SK-MEL-5 (cell line): ENCODE measurements at places on chromosomes 2 and 18. TPM values are rescaled to one million over a fixed set of nuclear protein-coding genes. Genes with fewer than 3 reads are reported as not detected.

DNA sequence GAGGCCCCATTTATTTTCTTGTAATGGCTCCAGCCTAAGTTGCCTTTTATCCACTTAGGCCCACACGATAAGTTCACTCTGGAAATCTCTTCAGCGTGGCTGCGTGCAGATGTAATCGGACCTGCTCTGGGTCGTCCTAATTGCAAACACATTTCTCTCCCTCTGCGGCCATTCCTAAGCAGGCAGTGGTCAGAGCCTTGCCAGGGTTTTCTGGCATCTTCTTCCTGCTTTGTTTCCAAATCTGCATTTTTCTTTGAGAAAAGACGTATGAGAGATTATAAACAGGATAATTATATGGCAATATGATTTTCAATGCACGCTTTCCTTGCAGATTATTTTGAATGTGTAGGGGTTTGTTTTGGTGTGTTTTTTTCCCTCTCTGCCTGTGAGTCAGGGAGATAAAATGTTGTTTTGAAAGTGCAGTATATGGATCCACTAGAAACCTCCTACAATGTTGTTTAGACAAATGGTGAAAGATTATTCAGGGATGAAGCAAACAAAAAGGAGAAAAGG, 239.4 kb upstream of the TANK start:
- no peak for DNase-seq

DNA sequence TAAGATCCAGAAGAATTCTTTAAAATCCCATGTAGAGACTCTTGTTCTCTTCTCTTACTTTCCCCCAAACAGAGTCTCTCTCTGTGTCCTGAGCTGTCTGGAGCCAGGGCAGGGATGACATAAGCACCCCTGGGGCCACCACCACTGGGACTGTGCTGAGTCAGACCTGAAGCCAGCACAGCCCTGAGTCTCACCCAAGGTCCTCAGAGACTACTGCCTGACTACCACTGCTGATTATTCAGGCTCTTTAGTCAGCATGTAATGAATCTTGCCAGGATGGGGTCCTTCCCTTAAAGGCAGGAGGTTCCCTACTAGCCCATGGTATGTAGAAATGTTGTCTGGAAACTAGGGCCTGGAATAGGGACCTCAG, 34.9 kb upstream of the DYNC1I2 start:
- no peak for DNase-seq

DNA sequence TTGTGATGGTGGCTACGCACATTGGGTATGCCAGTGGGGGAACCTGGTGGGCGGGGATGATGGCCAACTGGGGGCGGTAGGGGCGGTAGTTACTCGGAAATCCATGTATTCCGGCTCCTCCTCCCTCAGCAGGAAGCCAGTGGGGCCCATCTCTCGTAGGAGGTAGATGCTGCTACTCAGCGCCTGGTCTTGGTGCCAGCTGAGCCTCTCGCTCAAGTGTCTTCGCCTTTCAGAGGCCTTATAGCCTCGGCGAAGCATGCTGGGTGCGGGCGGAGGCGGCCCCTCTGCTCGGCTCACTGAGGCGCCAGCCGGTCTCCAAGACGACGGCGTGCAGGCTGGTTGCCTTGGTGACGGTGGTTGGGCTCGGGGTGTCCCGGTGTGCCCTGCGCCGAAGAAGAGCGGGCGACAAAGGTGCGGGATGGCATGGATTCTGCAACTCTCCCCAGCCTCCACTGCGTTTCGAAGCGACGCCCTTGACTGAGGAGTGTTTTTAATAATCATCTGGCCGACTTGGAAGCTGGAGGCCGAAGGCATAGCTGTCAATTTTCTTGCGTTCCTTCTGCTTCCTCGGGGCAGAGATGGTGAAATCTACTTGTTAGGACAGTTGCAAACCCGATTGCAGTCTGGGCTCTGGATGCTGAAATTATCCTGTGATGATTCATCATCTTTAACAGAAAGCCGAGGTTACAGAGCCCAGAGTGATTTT, at the start of gene ZSWIM2:
TSS of gene ZSWIM2 (minus strand) at position 298 of the 706 bp plus-strand sequence. CDS start at position 258, 40 bp downstream.
- DNase-seq = peak; percentile 1

GRCh38 chr2:28347596-28347995, 45.1 kb upstream of the FOSL2 start:
- DNase-seq = no peak

- DNase-seq = no peak
Observed at GRCh38 chr2:109279243-109279860, 150.3 kb downstream of the SH3RF3 start.

GRCh38 chr2:74772046-74772445, 61.9 kb upstream of the HK2 start:
- DNase-seq = no peak

DNA sequence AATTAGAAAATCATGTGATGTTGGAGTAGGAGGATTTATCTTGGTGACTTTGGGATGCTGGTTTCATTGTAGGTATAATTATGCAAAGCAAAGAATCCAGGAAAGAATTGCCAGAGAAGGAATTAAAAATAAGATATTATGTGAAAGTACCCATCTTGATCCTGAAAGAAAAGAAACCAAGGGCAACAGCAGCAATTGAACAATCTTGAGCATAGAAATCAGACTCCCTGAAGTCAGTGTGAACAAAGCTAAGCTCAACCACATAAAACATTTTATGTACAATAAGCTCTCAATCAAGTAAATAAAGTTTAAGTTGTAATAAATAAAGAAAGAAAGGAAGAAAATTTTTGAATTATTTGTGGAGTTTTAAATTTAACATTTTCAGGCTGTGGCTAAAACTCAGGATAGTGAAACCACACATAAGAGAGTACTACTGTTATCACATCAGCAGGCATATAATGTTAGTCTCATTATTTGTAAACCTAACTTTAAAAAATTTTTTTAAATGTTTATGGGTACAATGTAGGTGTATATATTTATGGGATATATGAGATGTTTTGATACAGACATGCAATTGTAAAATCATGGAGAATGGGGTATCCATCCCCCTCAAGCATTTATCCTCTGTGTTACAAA, 32.8 kb upstream of the GPR55 start:
- DNase-seq = no peak

- no peak for DNase-seq
Observed at GRCh38 chr2:136072621-136073020, 45.3 kb downstream of the CXCR4 start.

- DNase-seq = no peak
Observed at GRCh38 chr2:1601471-1602277, 142.6 kb downstream of the PXDN start.

GRCh38 chr18:76391038-76391437, 104.0 kb downstream of the ZNF516 start:
- no peak for DNase-seq

DNA sequence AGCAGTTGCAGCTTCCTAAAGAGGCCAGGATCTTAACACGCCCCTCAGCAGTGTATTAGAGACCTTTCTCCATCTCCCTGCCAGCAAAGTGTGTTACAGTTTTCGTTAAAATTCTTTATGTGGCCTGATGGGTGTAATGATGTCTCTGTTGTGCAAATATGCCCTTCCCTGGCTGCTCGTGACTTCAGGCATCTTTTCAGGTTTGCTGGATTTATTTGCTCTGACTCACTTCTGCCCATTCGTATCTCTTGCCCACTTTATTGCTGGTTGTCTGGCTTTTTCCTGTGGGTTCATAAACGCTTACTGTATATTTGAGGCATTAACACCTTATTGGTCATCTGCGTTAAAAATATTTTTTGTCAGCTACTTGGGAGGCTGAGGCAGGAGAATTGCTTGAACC, 134.5 kb downstream of the ASB1 start:
- DNase-seq = no peak

- peak; percentile 28 for DNase-seq
Observed at GRCh38 chr18:13611142-13611600, 115.2 kb downstream of the FAM210A start.

GRCh38 chr2:183031911-183032794, 6.1 kb downstream of the NCKAP1 start:
- DNase-seq = no peak

DNA sequence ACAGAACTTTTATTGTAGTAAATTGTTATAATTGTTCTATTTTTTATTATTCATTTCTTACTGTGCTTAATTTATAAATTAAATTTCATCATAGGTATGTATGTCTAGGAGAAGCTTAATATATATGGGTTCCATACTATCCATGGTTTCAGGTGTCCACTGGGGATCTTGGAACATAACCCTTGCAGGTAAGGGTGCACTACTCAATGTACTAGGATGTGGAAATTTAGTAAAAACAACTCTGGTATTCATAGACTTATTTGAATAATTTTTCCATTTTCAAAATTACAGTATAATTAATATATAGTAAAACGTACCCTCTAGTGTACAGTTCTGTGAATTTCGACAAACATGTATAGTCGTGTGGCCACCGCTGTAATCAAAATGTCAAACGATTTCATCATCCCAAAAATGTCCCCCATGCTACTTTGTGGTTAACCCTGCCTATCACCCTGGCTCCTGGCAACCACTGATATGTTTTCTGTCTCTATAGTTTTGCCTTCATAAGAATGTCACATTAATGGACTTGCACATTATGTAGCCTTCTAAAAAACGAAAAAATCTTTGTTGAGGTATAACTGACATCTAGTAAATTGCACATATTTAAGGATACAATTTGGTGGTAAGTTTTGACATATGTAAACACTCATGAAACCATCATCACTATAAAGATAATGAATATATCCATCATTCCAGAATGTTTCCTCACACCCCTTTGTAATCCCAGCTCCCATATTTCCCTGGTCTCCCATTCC, 45.7 kb downstream of the ARL5A start:
- DNase-seq = no peak

- DNase-seq = no peak
Observed at GRCh38 chr2:141317986-141318385, 812.8 kb downstream of the LRP1B start.

- DNase-seq = no peak
Observed at GRCh38 chr2:73116182-73116960, 3.6 kb upstream of the RAB11FIP5 start.

GRCh38 chr2:81734981-81735380, 1430.4 kb upstream of the LRRTM1 start:
- no peak for DNase-seq

- no peak for DNase-seq
Observed at GRCh38 chr2:138081225-138082073, 117.2 kb downstream of the HNMT start.

- DNase-seq = peak; percentile 71
Observed at GRCh38 chr2:10787176-10787968, 25.2 kb downstream of the PDIA6 start.

DNA sequence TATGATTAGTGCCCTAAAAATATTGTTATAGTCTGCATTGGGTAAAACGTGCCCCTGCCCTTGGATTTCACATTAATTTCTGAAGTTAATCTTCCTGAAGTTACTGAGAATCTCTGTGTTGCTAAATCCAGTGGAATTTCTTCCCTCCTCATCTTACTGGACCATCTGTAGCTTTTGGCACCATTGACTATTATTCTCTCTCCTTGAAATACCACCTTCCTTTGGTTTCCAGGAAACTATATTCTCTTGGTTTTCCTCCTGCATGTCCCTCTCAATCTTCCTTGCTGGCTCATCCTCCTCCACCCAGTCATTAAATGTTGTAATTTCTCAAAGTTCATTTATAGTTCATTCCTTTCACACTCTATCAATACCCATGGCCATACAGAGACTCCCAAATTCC, 110.6 kb upstream of the SLC35G4 start:
- DNase-seq = no peak

- no peak for DNase-seq
Observed at GRCh38 chr2:239464166-239465016, 63.6 kb upstream of the HDAC4 start.

GRCh38 chr2:152058655-152059054, 40.2 kb downstream of the CACNB4 start:
- DNase-seq = no peak

DNA sequence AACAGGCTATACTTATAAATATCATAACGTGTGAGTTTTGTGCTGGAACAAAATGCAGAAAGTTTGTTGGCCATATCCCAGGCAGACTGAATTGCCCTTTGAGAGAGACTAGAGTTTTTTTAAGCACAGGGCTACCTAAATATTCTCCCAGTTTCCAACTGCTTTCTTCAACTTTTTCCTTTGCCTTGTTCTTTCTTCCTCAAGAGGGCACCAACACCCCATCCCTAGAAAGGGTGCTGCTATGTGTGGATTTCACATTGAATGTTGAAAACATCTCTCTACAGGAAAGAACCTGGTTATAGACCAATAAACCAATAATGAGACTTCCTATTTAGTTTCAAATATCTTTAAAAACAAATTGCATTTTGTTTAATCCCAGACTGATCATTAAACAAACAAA, 87.9 kb downstream of the ICOS start:
- DNase-seq = peak; percentile 71

DNA sequence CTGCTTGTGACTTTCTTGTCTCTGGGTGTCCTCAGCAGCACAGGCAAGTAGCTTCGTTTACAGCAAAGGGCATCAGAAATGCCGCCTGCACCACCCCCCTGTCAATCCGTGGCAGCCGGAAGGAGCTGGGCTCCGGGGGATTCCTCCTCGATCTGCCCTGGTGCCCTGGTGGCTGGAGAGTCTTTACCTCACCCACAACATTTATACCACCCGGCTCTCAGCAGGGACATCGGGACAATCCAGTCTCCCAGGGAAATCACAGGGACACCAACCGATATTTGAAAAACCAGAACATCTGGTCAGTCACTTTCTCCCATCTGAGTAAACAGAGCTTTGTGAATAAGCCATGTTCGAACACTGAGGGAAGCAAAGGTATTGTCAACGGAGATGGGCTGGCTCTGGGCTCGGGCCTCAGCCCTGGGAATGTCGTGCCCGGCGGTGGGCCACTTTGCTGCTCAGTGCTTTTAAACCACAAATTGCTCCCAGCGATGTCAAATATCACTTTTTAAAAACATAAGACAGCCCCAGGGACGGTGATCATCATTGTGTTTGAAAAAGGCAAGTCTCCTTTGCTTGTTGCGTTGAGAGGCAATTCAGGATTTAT, 210.0 kb upstream of the SALL3 start:
- DNase-seq = no peak

- no peak for DNase-seq
Observed at GRCh38 chr2:96574364-96574763, 37.8 kb downstream of the ARID5A start.

DNA sequence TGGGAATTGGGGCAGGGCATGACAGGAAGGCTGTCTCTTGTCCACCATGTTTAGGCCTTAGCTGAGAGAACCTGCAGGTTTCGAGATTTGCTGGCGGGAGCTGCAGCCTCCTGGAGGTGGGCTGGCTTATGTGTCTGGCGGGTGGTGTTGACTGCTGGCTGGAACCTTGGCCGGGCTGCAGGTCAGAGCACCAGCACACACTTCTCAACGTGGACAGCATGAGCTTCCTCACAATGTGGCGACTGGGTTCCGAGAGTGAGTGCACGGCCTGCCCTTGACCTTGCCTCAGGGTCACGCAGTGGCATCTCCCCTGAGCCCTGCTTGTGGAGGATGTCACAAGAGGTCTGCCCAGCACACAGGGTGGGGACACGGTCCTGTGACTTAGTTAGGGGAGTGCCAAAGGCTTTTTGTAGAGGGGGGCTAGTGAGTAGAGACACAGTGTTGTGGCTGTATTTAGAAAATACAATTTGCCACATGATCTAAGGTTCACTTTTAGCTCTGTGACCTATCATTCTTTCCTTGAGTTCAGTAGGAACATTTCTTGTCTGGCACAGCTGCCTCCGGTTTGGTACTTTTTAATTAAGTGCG, 134.8 kb downstream of the SEPTIN10 start:
- DNase-seq = no peak

Gene GAL3ST2
- total RNA-seq = not detected in 2 replicates

Gene NAT8
- total RNA-seq = 2.4 and 2.8 TPM in 2 replicates

Gene PPP4R1
- 30.2 and 33.3 TPM in 2 replicates for total RNA-seq

Gene ASPRV1
- total RNA-seq = 0.05 TPM in 1 of 2 replicates, not detected in the other

Gene POTEI
- total RNA-seq = not detected in 2 replicates

Gene ALPG
- total RNA-seq = not detected in 2 replicates

Gene UGT1A3
- not detected in 2 replicates for total RNA-seq

Gene DUSP11
- 42.5 and 45.3 TPM in 2 replicates for total RNA-seq

Gene MCEE
- total RNA-seq = 11.1 and 12.0 TPM in 2 replicates
